ENCODE measurements at places on chromosomes 6 and 20.

- H3K4me3 ChIP-seq: no peak overlapping the region
- no peaks in the 10 kb centered on the region for H3K4me1 ChIP-seq
- no peak overlapping the region for H3K27ac ChIP-seq
- H3K36me3 ChIP-seq: no peaks in the 10 kb centered on the region
- no peak for DNase-seq
Measured at GRCh38 chr6:32794510-32794909, 22.3 kb downstream of the HLA-DOB start.

DNA sequence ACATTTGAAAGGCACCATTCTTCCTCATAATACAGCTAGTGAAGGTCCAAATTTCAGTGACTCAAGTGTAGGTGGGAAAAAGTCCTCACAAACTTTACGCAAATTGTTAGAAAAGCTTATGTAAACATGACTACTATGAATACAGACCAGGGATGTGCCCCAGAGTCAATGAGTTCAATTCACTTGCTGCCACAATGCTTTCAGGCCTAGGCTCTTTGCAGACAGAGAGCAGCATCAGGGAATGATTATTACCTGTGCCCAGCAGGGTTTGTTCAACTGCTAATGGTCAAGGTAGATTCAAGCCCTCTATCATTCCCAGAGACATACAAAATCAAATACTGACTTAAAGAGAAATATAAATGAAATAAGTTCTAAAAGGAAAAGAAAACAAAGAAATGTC lies 84.0 kb downstream of the LAMA2 start:
- H3K4me3 ChIP-seq: no peak overlapping the region
- no peaks in the 10 kb centered on the region for H3K27me3 ChIP-seq

- no peak overlapping the region for H3K4me3 ChIP-seq
- H3K27ac ChIP-seq: no peak overlapping the region
- H3K4me1 ChIP-seq: no peaks in the 10 kb centered on the region
- no peak for DNase-seq
- H3K27me3 ChIP-seq: no peaks in the 10 kb centered on the region
Measured at GRCh38 chr6:99873084-99873483, 120.9 kb downstream of the MCHR2 start.

DNA sequence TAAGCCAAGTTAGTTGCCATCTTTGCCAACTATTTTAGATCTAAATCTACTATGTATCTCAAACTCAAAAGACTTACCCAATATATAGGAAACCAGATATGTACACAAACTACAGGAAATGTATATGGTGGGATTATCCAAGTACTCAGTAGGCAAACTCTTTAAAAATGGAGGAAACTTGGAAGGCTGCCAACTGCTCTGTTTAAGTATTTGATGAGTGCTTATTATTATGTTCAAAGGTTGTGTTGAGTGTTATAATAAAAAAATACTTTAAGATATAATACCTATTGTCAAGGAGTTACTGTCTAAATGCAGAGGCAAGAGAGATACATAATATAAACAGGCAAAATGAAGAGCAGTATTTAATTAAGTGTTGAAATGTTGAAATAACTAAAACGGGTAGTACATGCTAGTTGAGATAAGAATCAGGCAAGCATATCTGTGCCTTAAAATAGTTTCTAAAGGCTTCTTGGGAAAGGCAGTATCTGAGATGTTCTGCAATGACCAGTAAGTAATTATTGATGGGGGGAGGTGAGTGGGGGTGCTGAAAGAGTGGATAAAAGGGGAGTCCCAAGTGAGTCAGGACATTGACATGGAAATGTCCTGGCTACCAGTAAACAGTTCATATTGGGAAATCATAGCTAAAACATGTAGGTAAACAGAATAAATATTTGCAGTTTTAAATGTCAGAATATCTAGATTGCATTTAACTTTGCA lies 6.5 kb upstream of the DST start:
- no peak overlapping the region for H3K4me3 ChIP-seq
- no peaks in the 10 kb centered on the region for H3K27me3 ChIP-seq
- peaks cover 5% of the 10 kb centered on the region for H3K36me3 ChIP-seq
- H3K4me1 ChIP-seq: peaks cover 4% of the 10 kb centered on the region

GRCh38 chr6:121430514-121431460 lies 4.7 kb upstream of the GJA1 start:
- no peaks in the 10 kb centered on the region for H3K36me3 ChIP-seq
- peak overlapping the region; percentile 45 for H3K4me3 ChIP-seq
- H3K27me3 ChIP-seq: no peaks in the 10 kb centered on the region
- peaks cover 12% of the 10 kb centered on the region for H3K4me1 ChIP-seq
- H3K27ac ChIP-seq: peak overlapping the region; percentile 28

GRCh38 chr6:127971945-127972391 lies 71.1 kb upstream of the THEMIS start:
- no peak for DNase-seq

- no peak for DNase-seq
- no peak overlapping the region for H3K4me3 ChIP-seq
- no peaks in the 10 kb centered on the region for H3K36me3 ChIP-seq
- no peaks in the 10 kb centered on the region for H3K27me3 ChIP-seq
- no peaks in the 10 kb centered on the region for H3K4me1 ChIP-seq
Measured at GRCh38 chr6:169469028-169469427, 215.4 kb upstream of the THBS2 start.

- no peaks in the 10 kb centered on the region for H3K36me3 ChIP-seq
- no peak overlapping the region for H3K27ac ChIP-seq
- no peaks in the 10 kb centered on the region for H3K27me3 ChIP-seq
- H3K4me3 ChIP-seq: no peak overlapping the region
- no peaks in the 10 kb centered on the region for H3K4me1 ChIP-seq
- no peak for DNase-seq
Measured at GRCh38 chr6:6943421-6943820, 164.3 kb upstream of the RREB1 start.

- no peaks in the 10 kb centered on the region for H3K4me1 ChIP-seq
- peaks cover 3% of the 10 kb centered on the region for H3K36me3 ChIP-seq
- no peaks in the 10 kb centered on the region for H3K27me3 ChIP-seq
- DNase-seq: no peak
- H3K4me3 ChIP-seq: no peak overlapping the region
Measured at GRCh38 chr20:20489054-20489453, 121.2 kb downstream of the INSM1 start.

DNA sequence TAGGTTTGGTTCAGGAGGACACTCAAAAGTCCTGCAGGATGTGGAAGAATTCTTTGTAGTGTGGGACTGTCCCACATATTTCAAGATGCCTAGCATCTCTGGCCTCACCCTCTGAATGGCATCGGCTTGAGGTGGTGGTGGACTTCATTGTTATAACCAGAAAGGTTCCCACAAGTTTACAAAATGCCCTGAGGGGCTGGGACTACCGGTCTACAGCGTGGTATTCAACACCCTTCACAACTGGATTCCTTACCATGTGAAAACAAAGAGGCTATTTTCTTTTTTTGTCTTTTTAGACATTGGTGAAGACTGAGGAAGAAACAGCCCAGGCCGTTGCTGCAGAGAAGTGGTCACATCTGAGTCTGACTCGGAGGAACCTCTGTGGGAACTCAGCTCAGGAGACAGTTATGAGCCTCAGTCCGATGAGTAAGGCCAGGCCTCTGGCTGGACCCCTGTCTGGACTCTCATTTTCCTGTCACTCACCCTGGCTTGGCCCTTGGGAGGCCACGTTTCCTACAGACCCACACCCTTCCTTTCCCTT lies 15.2 kb downstream of the PGBD1 start:
- peaks cover 29% of the 10 kb centered on the region for H3K36me3 ChIP-seq
- no peak overlapping the region for H3K4me3 ChIP-seq
- no peak for DNase-seq

DNA sequence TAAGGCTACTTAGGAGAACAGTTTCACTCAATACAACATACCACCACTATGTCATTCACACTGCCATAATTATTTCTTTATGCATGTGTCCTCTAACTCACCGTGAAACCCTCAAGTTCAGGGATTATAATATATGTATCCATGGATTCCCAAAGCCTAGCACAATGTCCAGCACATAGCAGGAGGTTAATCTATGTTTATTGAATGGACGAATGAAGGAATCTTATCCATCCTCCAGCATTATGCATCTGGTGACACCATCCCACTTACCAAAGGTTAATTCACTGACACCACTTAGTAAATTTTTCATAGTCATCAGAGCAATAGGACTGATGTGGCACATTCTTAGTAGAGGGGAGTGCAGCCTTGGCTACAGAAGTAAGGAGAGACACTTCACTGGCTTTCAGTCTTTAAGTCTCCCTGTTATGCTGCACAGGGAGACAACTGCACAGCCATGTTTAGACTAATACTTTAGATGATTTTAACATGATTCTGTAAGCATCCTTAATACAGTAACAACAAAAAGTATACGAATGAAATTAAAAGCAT lies 49.7 kb downstream of the EPHA7 start:
- H3K4me1 ChIP-seq: no peaks in the 10 kb centered on the region
- H3K27me3 ChIP-seq: no peaks in the 10 kb centered on the region
- no peak for DNase-seq

DNA sequence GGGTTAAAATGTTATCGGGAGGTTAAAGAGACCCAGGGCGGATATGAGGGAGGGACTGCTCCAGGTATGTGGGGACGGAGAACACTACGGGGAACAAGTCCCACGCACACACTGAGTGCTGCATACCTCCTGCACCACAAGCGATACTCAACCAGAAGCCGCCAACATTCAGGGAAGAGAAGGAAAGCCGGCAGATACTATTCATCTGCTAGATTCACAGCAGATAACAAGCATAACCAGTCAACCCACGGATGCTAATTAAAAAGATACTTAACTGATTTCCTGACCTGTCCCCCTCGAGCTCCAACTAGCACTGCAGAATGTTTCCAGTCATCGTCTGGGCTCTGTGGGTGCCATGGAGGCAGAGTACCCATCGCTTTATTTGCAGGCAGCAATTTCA lies 45.1 kb upstream of the RPS6KA2 start:
- no peaks in the 10 kb centered on the region for H3K36me3 ChIP-seq
- no peak overlapping the region for H3K27ac ChIP-seq
- H3K27me3 ChIP-seq: no peaks in the 10 kb centered on the region
- no peak overlapping the region for H3K4me3 ChIP-seq

DNA sequence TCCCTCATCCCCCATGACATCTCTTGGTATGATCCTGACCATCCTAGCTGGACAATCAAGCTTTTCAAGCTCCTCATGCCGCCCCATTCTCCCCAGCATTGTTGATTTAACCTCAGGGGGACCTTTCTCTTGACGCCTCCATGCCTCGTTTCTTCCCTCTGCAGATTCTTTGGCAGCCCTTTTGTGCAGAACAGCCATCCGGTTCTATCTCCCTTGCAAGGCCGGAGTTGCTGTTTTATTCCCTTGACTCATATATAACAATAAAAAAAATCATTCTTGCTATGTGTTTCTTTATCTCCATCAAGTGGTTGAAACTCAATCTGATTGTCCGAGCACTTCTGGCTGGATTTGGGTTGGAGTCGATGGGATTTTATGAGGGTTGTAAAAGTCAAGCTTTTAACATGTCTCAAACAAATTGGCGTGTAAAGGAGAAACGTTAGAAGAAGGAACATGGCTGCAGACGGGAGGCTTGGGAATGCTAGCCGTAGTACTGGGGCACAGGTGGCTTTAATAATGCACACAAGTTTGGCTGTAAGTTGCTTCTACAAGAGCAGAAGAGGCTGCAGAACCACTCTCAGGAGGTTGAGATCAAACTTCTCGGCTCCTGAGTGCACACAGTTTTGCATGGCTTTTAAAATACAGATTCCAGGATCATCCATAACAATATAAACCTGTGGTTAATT lies 3.9 kb upstream of the SULF2 start:
- H3K4me1 ChIP-seq: no peaks in the 10 kb centered on the region
- no peak for DNase-seq
- H3K4me3 ChIP-seq: no peak overlapping the region
- no peaks in the 10 kb centered on the region for H3K36me3 ChIP-seq
- H3K27me3 ChIP-seq: no peaks in the 10 kb centered on the region
- no peak overlapping the region for H3K27ac ChIP-seq

DNA sequence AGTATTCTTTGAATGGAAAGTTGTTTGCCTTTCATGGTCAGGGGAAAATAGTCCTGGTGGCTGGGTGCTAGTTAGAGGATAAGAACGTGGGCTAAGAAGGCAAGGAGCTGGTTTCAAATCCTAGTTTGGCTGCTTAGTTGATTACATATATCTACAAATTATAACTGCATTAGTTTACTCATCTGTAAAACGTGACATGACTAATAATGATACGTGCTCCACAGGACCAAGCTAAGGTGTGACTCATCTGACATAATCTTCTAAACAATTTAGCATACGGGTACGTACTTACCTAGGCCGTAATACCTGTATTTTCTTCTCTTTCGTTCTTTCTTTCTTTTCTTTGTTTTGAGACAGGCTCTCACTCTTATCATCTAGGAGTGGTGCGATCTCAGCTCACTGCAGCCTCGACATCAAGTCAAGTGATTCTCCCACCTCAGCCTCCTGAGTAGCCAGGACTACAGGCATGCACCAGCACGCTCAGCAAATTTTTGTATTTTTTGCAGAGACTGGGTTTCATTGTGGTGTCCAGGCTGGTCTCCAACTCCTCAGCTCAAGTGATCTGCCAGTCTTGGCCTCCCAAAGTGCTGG lies 1274.2 kb upstream of the GJE1 start:
- H3K36me3 ChIP-seq: no peaks in the 10 kb centered on the region
- H3K4me3 ChIP-seq: no peak overlapping the region
- peak overlapping the region; percentile 46 for H3K27ac ChIP-seq
- H3K4me1 ChIP-seq: peaks cover 11% of the 10 kb centered on the region

DNA sequence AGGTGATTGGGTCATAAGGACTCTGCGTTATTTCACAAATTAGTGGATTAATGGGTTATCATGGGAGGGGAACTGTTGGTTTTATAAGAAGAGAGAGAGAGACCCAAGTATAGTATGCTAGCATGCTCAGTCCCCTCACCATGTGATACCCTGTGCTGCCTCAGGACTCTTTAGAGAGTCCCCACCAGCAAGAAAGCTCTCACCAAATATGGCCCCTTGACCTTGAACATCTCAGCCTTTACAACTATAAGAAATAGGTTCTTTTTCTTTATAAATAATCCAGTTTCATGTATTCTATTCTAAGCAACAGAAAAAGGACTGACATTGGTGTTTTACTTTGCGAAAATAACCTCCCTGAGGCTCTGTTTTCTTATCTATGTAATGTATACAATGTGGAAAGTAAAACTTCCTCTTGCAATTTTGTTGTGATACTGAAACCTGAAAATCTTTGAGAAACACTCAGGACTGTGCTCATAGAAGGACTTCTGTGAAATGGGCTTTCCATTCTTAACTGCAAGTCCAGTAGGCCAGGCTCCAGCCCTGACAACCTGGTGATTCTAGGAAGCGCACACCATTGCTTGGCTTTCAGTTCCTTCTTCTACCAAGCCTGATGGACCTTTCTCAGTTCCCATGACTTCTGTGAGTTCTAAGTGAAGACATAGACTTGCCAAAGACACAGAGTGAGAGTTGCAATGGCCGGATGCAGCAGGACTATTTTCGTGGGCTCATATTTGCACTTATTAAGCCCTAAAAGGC lies 21.9 kb downstream of the SIRPD start:
- H3K4me1 ChIP-seq: no peaks in the 10 kb centered on the region
- no peak overlapping the region for H3K27ac ChIP-seq

GRCh38 chr6:158231551-158232315 lies 63.6 kb downstream of the GTF2H5 start:
- peak overlapping the region; percentile 94 for H3K27ac ChIP-seq
- H3K36me3 ChIP-seq: no peaks in the 10 kb centered on the region
- H3K27me3 ChIP-seq: no peaks in the 10 kb centered on the region
- peak; percentile 85 for DNase-seq

- H3K27me3 ChIP-seq: no peaks in the 10 kb centered on the region
- DNase-seq: no peak
- no peak overlapping the region for H3K27ac ChIP-seq
- H3K36me3 ChIP-seq: no peaks in the 10 kb centered on the region
Measured at GRCh38 chr20:15889061-15889460, 684.2 kb downstream of the KIF16B start.

- H3K36me3 ChIP-seq: no peaks in the 10 kb centered on the region
- DNase-seq: no peak
- no peak overlapping the region for H3K4me3 ChIP-seq
- no peaks in the 10 kb centered on the region for H3K27me3 ChIP-seq
Measured at GRCh38 chr20:55216525-55217242, 741.3 kb downstream of the DOK5 start.
